ENCODE measurements at places on chromosomes 11 and 22.

DNA sequence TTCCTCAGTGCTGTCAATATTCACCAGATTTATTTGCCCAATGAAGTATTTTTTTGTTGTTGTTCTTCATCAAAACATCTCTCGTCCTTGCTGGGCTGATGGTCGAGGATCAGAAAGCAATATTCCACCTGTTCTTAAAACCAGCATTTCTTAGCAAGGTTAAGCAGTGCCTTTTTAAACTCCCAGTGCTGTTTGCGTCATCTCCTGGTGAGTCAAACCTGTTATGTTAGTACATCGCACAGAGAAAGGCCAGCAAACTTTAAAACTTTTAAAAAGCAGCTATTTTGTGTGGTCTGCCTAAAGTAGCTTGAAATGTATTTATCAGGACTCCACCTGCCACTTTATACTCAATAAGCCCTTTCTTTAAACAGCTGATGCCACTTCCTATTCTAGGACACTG lies 802.0 kb downstream of the KCNA4 start:
- no peak for DNase-seq

GRCh38 chr11:46237248-46238077 lies 40.0 kb upstream of the CREB3L1 start:
- no peak for DNase-seq

GRCh38 chr22:41524809-41525449 lies 19.3 kb downstream of the POLR3H start:
- no peak for DNase-seq

GRCh38 chr11:134372961-134373360 lies 39.1 kb downstream of the B3GAT1 start:
- DNase-seq = no peak

DNA sequence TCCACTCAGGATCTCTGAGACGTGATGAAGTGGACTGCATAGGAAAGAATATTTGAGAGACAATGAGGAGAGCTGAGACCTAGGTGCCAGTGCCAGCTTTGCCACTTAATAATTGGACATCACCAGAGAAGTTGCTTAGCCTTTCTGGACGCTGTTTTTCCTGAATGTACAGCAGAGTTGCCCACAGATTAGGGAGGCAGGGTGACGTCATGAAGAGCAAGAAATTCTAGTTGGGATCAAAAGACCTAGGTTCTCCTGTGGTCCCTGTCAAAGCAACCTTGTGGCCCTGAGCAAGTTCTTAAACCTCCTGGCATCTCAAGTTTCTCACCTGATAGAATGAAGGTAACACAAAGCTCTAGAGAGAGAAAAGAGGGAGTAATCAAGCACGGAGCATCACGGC lies 174.6 kb upstream of the TENM4 start:
- no peak for DNase-seq

DNA sequence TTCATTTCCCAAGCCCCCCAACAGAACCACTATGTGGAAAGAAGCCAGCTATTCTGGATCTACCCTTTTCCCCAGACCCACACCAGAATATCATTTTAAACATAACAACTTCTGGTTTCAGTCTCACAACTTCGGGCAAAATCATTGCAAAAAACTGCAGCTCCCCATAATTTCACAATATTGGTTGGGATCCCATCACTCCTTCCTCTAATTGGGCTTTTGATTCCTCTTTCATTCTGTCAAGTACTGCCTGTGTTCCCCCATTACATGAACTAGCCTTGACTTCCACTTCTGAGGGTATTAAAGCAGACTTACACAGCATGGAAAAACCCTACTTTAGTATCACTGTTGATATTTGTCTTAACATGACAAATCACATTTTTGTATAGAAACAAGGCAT lies 4.1 kb upstream of the APOL3 start:
- no peak for DNase-seq

DNA sequence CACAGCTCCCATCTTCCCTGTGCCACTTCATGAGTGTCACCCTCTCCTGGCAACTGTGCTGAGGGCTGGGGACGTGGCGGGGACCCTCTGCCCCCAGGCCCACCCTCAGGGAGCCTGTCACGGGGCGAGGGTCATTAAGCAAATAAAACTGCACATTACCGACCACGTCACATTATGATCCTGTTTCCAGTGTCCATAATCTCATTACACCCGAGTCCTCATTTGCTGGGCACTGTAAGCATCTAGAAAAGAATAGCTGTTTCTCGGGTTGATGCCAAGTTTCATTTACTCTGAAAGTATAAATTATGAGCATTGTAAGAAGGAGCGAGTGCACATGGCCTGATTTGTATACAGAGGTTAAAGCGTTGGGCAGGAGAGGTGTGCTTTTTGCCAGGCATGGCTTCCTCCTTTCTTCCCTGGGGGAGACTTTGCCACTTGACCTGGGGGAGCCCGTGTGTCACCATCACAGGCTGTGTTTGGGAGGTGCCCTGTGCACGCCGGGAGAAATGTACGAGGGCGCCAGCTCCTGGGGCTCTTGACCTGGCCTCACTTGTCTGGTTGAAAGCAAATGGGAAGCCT lies 50.5 kb downstream of the LRP5 start:
- no peak for DNase-seq

DNA sequence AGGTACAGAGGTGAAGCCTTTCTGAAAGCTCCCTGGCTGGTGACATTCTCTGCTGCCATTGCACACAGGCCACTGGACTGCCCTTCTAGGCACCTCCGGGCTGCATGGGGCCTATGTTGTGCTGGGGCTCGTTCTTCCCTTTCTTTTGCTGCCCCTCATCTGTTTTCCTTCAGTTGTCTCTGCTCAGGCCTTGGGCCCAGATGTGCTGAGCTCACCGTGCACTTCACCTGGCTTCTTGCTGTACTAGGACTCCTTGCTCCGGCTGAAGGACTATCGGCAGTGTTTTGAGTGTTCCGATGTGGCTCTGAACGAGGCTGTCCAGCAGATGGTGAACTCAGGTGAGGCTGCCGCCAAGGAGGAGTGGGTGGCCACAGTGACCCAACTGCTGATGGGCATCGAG lies 59.4 kb downstream of the CABIN1 start:
- no peak for DNase-seq

GRCh38 chr11:73182824-73183321 lies 35.2 kb upstream of the P2RY2 start:
- no peak for DNase-seq

- no peak for DNase-seq
Measured at GRCh38 chr11:26442131-26442530, 110.2 kb downstream of the ANO3 start.

DNA sequence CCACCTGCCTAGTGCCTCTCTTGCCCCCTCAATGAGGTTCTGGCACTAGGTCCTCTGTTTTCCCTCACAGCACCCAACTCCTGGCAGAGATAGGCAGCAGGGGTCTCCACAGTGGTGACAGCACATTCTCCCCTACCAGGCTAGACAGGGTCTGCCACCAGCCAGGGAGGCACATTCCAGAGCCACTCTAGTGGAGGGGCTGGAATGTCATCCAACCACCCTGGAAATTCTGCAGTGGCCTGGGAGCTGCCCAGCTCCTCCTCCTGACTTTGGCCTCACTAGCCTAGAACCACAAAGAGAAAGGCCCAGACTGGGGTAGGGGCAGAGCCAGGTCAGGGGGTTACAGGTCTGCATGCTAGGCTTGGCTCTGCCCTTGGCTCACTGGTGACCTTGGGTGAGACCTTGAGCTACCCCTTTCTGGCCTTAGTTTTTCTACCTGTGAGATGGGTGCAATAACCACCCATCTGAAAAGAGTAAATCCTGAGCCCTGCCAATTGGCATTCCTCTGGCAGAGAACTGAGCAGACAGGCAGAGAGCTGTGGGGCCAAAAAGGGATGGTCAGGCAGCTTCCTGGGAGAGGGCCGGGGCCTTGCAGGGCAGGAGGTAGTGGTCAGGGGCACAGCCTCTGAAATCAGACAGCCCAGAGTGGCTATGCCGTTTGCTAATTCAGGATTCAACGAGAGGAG lies 7.1 kb downstream of the P2RY2 start:
- DNase-seq = no peak

- DNase-seq = no peak
Measured at GRCh38 chr22:25085930-25086901, 113.4 kb upstream of the CRYBB3 start.

DNA sequence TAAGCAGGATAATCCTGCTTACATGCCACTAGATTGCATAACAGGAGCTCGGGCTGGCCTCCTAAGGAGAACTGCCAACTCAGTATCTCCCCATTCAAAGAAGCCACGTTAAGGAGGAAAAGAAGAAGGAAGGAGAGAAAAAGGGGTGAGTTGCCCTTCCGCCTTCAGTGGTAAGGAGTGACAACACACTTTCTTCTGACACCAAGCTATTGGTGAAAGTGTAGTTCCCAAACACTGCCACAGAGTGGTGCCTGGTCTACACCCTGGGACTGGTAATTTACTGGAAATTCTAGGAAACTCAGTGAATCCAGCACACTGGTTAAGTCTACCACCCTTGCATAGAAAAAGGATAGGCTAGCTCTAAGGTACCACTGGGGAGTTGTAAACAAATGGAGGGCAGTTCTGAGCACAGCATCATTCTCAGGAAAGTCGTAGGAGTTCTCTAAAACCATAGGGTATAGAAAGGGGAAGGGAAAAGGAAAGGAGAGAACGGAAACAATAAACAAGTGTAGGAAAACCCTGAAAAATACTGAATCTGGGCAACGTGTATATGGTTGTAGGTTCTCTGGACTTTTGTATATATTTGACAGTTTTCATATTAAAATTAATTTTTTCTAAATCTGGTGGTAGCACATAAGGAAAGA lies 58.2 kb downstream of the RRAS2 start:
- no peak for DNase-seq

GRCh38 chr11:35363854-35364780 lies 55.2 kb downstream of the SLC1A2 start:
- no peak for DNase-seq

DNA sequence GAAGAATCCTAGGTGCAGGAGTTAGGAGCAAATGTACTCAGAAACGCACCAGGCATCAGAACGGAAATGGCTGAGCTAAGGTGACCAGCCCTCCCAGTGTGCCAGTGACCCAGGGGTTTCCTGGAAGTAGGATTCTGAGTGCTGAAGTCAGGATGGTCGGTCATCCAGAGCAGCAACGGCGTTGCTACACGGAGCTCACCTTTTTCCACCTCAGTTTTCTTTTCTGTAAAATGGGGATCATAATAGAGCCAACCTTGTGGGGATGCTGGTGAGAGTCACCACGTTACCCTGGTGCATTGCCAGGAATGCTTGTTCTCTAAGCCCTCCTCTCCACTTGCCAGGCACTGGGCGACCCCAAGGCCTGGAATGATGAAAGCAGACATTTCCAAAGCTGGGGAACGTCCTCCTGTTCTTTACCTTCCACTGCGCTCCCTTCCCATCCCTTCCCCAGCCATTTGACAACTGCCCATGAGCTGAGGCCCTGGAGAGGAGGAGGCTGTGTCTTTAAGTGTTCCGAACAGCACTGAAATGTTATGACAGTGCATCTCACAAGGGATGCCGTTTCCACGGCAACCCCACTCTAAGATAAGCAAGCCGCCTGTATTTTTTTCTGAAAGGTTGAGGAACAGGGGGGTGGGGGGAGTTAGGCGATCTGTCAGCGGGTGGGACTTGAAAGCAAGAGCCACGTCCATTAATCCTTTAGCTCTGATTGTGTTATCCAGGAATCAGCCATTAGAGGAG lies 66.8 kb downstream of the TSPAN18 start:
- DNase-seq = no peak

- DNase-seq = no peak
Measured at GRCh38 chr11:110133160-110133559, 40.0 kb downstream of the ZC3H12C start.

DNA sequence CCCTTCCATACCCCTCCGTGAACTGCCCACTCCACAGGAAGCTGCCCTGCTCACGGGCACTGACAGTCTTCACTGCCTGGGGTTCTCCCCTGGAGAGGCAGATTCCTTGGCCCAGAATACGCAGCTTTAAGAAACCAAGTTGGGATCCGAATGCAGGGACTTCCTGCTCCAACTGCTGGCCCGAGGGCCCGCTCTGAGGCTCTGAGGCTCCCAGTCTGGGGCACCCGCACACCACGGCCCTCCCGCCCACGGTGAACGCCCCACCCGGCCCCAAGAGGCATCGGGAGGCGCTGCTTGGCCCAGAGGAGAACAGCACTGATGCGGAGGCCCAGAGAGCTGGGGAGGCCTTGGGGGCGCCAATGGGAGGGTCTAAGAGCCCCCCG lies 42.3 kb downstream of the IGF2 start:
- no peak for DNase-seq

DNA sequence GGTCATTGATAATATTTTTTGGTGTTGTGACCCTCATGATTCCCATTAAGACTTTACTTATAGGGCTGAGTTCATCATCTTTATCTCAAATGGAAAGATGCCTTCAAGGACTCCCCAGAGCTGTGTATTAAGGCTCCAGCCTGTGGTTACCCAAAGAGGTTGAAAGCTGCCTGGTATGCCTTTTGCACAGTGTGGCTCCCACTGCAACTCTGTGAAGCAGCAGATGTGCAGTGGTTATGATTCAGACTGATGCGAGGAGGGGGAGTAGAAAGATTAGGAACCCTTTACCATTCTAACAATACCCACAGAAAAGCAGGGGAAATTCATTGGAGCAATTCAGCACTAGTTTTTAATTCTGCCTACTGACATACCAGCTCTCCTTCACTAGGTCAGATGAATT lies 560.0 kb downstream of the INSC start:
- DNase-seq = no peak

GRCh38 chr22:23066200-23067022 lies 3.9 kb upstream of the GNAZ start:
- no peak for DNase-seq

GRCh38 chr22:29122041-29122440 lies 49.2 kb downstream of the KREMEN1 start:
- DNase-seq = no peak

GRCh38 chr11:34565417-34566207 lies 52.0 kb upstream of the ELF5 start:
- DNase-seq = no peak

- no peak for DNase-seq
Measured at GRCh38 chr11:68680541-68681231, 3.7 kb upstream of the GAL start.

DNA sequence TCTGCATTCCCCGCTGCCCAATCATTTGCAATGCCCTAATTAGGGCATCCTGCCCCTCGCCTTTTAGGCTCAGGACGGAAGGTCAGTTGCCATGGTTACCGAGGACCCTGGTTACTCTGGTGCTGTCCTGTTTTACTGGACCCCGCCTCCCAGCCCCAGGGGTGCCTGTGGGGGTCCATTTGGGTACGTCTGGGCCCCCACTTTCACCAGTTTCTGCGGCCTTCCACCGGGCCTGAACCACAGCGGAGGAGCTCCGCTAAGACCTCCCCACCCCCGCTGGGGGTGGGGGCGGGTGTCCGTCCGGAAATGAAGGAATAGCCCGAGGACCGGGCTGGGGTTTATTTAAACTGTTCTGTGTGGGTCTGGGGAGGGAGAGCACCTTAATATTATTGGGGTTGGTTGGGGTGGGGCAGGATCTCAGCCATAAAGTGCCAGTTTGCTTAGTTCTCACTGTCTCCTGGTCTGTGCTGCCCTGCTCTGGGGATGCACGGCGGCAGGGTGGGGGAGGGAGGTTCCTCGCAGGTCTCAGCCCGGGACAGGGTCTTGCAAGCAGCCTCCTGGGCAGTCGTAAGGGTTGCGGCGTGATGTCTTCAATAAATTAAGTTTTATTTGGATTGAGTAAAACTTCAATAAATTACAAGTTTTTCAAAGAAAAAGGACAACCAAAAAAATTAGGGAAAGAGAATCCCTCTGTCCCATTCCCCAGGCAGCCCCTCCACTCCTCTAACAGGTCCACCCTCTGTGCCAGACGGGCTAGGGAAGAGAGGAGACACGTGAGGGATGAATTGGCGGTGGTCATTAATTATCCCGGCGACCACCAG lies 5.3 kb downstream of the PHOX2A start:
- DNase-seq = no peak

GRCh38 chr11:133343951-133344350 lies 188.3 kb downstream of the OPCML start:
- no peak for DNase-seq
